Kidney glomerular epithelial cell (primary cell): ENCODE measurements at places on chromosomes 7 and 10.
A peak's percentile ranks its signal among the peaks of the same experiment; 100 is the strongest.

GRCh38 chr10:76399226-76399625 lies 967.8 kb downstream of the LRMDA start:
- no peak for DNase-seq

- DNase-seq, result no peak
Observed at GRCh38 chr7:155997431-155998327, 185.4 kb upstream of the SHH start.

GRCh38 chr7:50197549-50197948 lies 104.5 kb upstream of the ZPBP start:
- peak; percentile 8 for DNase-seq

DNA sequence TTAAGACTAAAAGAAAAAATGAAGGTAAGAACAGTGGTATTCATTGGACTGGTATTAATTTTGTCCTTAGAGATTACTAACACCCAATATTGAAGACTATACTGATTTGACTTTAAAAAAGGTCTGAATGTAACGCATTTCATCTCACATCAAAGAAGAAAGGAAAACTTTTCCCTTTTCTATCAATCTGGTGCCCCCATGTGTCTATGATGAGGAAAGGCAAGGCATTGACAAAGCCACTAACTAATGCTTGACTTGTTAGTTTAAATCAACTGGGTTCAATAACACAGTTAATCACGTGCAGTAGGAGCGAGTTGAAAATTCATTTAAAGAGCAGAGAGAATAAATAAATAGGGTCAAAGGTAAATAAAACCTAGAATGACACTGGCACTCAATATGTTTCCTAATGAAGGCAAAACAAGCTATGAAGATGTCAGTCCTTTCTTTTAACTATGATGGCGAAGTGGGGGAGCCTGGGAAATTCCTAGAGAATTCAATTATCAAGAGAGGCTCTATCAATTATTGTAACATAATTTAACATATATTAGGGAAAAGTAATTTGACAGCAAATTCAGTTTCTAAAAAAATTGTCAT lies 180.9 kb downstream of the ANK3 start:
- DNase-seq, result peak; percentile 36

DNA sequence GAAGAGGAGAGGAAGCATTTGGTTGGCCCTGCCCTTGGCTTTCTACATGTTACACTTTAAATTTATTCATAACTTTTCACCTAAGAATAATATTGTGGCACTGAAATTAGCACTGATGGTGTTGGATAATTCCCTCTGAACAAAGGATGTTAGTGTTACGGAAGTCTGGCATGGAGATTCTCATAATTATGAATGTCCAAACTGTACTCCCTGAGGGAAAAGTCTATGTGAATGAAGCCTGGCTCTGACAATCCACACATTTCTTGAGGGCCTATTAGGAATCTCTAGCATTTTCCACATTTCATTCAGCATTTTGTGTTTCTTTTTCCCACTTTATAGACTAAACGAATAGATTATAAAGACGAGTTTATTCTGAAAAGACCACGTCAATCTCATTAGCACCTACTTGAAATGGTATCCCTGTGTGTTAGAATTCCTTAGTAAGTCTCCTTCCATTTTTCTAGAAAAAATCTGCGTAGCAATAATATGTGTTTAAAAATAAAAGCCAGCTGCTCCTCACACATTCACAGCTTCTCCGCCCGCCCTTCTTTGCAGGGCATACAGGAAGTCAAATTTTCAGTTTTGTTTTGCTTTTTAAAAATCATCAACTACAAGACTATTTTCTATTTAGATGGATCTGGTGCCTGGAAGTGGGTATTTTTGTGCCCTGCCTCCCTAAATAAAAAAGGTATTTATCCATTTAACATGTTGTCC lies 131.8 kb upstream of the PALS2 start:
- no peak for DNase-seq

DNA sequence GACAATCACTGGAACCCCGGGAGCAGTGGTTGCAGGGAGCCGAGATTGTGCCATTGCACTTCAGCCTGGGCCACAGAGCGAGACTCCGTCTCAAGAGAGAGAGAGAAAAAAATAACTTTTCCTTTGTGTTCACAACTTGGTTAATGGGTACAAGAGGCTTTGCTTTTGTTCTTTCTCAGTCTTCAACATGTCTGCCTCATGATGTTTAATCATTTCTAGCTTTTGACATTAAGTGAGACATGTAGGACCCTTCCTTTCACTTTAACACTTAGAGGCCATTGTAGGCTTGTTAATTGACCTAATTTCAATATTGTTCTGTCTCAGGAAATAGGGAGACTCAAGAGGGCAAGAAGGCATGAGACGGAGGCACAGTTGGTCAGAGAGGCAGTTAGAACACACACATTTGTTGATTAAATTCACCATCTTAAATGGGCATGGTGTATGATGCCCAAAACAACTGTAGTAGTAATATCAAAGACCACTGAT lies 9.3 kb upstream of the CRCP start:
- DNase-seq, result no peak

DNA sequence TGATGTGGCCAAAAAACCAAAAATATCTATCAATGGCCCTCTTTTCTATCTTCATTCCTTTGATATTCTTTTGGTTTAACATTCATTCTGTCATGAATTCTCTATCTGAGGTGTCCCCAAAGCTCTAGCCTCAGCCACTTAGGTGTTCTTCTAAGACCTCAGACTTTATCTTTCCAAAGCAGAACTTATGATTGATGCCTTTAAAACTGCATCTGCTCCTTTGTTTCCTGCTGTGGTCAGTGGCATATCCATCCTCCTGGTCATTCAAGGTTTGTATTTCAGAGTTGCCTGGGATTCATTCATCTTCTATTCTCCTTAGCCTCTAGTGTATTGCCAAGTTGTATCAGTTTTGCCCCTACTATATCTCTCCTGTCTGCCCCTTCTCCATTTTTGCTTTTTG lies 30.6 kb downstream of the FHIP2A start:
- DNase-seq, result no peak

GRCh38 chr7:111010798-111011197 lies 80.1 kb upstream of the LRRN3 start:
- no peak for DNase-seq

DNA sequence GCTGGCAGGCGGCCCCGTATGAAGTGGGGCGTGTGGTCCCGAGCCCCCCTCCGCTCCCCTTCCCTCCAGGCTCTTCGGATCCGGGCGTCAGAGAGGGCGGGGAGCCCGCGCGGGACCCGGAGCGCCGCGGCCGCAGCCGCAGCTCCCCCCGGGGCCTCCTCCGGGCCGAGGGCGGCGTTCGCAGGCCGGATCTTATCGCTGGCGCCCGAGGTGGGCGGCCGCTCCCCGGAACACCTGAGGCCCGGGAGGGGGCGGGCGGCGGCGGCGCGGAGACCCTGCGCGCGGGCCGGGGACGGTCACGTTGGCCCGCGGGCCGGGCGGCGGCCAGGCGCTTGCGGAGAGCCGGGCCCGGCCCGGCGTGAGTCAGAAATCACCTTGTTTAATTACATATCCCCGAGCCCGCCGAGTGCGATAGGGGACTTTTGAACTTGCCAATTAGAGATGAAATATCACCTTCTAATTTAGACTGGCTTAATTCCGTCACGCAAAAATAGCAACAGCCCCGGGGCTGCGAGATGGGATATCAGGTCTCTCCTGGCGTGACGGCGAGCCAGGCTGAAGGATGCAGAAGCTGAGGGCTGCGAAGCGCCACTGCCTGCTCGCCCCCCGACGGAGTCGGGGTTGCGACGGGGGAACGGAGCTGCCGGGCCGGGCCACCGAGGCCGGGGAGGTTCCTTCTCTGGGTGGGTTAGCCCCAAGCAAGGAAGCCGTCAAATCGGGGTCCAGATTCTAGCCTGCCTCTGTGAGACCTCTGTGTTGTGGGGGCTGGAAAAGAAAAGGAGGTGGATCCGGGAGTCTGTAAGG lies 43.4 kb downstream of the LDB3 start:
- peak; percentile 43 for DNase-seq

DNA sequence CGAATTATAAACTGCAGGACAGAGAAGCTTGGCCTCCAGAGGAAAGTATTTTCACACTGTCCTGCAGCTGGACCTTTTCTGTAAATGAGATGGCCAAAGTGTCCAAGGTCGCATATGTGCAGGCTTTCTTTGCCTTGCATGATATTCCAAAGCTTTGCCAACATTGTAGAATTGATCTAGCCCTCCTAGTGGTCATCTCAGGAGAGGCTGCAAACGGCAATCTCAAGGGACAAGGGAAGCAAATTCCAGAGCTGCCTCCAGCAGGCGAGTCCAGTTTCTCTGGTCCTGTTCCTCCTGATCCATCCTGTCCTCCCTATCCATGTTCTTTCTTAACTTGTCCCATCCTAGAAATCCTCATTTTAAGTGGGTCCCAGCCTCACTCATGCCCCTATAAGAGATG lies 373.4 kb upstream of the PCDH15 start:
- no peak for DNase-seq

DNA sequence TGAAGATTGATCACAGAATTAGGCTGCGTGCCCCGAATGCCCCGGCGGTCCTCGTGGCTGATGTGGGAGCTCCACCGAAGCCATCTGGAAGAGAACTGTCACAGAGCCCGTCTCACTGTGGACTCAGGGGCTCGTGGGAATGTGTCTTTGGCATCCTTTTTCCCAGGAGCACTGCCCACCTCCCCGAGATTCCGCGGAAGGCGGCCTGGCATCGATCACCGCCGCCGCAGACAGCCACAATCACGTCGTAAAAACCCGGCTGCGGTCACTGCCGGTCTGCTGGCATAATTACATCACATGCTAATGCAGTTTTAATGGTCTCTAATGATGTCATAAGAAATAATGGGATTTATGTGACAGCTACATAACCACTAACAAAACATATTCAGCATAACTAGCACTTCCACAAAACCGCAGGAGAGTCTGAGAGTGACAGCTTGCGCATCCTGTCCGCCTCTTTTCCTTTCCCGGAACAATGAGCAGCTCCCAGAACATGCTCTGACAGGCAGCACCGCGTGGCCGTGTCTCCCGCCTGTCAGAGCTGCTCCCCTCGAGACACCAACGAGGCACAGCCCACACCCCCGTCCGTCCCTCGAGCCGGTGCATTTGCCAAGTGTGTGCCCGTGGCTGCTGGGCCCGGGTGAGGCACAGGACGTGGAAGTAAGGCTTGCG lies 490.0 kb downstream of the PTPRN2 start:
- no peak for DNase-seq

GRCh38 chr7:158695726-158696452 lies 8.7 kb downstream of the NCAPG2 start:
- peak; percentile 28 for DNase-seq

- no peak for DNase-seq
Observed at GRCh38 chr7:149172534-149172920, 22.8 kb upstream of the ZNF282 start.

DNA sequence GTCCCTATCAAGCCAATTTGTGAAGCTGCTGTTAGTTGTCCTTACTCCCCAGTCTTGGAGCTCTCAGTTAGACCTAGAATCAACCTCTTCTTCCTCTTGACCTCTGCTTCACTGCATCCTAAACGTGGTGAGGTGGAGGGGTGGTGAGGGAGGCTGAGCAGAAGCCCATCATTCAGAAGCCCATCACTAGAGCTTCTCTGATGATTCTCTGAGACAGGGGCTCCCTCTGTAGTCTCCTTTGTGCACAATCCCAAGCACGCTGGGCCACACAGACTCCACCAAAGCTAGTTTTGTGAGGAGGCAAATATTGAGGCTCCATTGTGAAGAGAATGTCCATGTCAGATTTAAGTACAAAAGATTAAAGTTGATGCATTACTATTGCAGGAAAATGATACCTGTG lies 163.8 kb upstream of the PRSS1 start:
- DNase-seq, result no peak

DNA sequence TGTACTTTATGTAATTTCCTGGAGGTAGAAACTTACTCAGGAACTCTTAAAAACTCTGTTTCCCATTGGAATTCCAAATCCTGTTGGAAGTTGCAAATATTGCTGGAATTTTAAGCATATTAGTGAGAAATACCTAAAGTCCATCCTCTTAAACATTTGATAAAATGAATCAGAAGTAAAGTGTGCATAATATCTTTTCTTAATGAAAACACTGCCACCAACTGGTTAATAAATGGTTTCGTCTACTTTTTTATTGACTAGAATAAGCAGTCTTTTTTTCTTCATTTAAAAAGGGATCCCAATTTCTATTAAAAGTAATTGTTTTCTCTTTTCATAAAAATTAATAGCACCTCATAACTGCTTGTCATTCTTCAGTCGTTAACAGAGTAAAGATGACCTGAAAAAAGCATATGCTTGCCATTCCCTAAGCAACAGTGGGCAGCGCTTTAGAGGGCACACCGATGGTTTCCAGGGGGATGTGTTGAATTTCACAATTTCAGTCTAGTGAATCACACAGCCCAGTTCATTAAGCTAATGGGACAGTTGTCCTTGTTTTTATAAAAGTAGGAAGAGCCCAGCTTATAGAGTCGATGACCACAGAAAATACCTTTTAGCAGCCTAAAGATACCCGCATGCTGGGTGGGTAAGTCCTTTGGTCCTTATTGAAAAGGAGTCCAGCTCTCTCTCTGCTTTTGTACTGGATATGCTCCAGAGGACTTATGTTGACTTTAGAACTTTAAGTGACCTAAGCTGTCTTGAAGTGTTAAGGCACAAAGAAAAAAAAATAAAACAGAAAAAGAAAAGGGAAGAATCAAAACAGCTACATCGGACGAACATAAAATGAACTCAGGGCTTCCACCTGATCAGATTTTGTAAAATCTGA lies 28.5 kb downstream of the NPS start:
- DNase-seq, result peak; percentile 9

DNA sequence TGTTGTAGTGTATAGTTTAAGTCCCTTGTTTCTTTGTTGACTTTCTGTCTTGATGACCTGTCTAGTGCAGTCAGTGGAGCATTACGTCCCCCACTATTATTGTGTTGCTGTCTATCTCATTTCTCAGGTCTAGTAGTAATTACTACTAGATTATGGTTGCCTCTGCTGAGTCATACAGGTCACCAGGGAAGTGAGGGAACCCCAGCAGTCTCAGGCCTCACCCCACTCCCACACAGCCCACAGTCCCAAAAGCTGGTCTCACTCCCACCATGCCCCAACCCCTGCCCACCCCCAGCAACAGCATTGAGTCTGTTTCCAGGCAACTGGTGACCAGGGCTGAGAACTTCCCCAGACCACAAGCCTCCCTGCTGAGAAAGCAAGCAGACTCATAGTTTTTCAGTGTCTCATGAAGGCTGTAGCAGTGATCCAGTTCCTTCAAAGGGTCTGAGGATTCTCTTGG lies 88.0 kb downstream of the PLXDC2 start:
- DNase-seq, result peak; percentile 79

GRCh38 chr10:36349445-36350078 lies 707.5 kb upstream of the FZD8 start:
- no peak for DNase-seq

GRCh38 chr10:112970021-112970420 lies 20.0 kb downstream of the TCF7L2 start:
- DNase-seq, result no peak

GRCh38 chr7:55642266-55642665 lies 70.0 kb upstream of the VOPP1 start:
- DNase-seq, result no peak
